Occipital lobe (tissue), 3 donors: ENCODE measurements at places on chromosomes 2 and 18. TPM values are rescaled to one million over a fixed set of nuclear protein-coding genes. Genes with fewer than 3 reads are reported as not detected.
A peak's percentile ranks its signal among the peaks of the same experiment; 100 is the strongest.

- DNase-seq = no peak
These were observed 41.8 kb upstream of the PDK1 start for GRCh38 chr2:172513935-172514586.

GRCh38 chr2:24820598-24821432, 27.6 kb downstream of the CENPO start:
- DNase-seq = no peak

DNA sequence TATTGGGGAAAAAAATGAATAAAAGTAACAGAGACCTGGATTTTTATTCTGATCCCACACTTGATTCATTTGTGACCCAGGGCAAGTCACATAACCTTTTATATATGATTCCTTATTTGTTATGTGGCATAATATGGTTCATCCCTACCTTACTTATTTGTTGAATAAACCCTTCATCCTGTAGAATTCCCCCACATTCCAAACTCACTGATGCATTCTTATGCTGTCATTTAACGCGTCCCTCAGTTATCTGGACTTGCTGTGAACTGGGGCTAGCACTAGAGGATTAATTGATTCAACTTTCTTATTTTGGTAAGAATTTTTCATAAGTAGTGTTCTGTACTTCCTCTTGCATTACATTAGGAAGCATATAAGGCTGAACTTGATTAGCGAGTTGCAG, 384.7 kb upstream of the RAB12 start:
- DNase-seq = no peak

DNA sequence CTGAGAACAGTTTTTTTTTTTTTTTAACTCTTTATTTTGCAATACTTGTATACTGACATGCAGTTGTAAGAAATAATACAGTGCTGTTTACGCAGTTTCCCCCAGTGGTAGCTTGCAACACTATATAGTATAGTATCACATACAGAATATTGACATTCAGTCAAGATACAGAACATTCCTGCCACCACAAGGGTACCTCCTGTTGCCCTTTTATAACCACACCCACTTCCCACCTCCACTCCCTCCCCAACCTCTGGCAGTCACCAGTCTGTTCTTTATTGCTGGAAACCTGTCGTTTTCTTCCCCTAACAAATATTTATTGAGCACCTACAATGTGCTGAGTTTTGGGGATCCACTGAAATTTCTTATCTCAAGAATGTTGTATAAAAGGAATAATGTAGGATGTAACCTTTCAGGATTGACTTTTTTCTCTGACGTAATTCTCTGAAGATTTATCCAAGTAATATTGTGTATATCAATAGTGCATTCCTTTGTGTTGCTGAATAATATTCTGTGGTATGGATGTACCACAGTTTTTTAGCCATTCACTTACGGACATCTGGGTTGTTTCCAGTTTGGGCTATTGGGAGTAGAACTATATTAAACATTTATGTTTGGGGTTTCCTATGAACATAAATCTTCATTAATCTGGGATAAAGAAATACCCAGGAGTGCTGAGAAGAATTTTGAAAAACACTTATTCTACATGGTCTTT, 51.4 kb upstream of the EML6 start:
- DNase-seq = no peak

GRCh38 chr2:71735676-71736075, 282.3 kb downstream of the DYSF start:
- DNase-seq = no peak

DNA sequence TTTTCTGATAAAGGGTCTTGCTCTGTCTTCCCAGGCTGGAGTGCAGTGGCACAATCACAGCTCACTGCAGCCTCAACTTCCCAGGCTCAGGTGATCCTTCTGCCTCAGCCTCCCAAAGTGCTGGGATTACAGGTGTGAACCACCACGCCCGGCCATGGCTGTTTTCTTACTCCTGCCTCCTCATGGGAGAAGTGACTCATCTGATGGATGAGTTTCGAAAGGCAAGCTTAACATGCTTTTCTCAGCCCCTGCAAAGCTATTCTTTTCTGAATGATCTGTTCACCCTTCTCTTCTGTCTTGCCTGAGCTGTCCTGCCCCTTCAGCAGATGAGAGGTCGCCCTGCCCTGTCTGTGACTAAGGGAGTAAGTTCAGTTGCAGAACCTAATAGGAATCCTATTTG, 929 bp upstream of the CREG2 start:
- no peak for DNase-seq

- DNase-seq = no peak
These were observed 339.2 kb downstream of the EN1 start for GRCh38 chr2:118508282-118508681.

GRCh38 chr2:46909771-46910419, 5.7 kb downstream of the MCFD2 start:
- no peak for DNase-seq

DNA sequence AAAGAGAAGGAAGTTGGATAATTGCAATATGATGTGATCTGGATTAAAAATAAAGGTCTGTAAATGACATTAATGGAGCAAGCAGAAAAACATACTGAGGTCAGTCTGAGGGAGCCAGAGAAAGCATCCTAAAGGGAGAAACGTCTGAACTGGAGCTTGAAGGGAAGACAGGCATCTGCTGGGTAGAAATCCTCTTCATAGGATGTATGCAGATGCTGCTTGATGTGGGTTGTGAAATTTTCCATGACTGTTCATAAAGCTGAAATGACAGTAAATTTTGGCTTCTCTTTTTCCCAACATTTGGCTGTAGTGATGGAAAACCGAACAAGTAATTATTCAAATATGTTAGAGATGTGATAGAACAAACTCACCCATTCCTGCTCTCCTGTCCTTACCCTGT, 287.6 kb downstream of the CAMKMT start:
- no peak for DNase-seq

GRCh38 chr18:63882333-63883141, 5.0 kb upstream of the SERPINB2 start:
- no peak for DNase-seq

- DNase-seq = no peak
These were observed 541.5 kb downstream of the LRP1B start for GRCh38 chr2:141589314-141589713.

- no peak for DNase-seq
These were observed 13.7 kb downstream of the CALCRL start for GRCh38 chr2:187434342-187434785.

GRCh38 chr2:111940333-111941196, 42.2 kb downstream of the MERTK start:
- no peak for DNase-seq

DNA sequence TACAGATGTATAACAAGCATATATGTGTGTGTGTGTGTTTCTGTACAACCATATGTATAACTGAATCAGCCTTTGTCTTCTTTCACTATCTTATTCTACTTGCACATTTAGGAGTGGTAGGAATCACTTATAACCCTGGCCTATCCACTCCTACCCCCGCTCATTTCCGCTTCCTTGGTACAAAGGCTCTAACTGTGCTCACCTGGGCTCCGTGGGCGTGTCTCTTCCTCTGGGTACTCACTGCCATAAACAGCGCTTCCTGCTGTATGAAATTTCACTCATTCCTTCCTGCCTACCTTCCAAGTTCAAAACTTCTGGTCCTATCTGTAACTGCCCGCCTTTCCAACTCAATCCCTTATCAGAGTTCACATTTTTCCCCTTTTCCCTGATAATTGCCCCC, 815.5 kb downstream of the EPHA4 start:
- DNase-seq = no peak

DNA sequence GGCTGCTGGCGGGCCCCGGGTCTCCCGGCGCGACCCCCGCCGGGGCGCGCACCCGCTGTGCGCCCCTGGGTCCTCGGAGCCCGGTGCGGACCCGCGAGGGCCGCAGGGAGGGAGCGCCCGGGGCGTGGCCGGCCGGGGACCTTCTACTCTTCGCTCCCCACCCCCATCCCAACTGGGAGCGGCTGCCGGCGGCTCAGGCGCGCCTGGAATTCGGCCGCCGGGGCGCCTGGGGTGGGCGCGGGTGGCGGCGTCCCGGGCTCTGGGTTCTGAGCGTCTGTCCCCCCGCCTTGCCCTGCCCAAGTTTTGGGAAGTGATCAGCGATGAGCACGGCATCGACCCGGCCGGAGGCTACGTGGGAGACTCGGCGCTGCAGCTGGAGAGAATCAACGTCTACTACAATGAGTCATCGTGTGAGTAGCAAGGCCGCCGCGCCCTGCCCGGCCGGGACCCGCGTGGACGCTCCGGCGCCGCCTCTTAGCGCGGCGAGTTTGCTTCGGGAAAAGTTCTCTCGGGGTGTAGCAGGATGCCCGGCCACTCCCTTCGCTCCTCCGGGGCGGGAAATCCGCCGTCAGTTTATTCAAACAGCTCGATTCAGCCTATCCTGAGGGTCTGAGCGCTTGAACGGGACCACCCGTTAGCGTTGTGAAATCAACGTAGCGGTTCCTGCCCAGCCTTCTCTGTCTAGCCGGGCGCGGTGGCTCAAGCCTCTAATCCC, 502 bp downstream of the TUBB6 start:
- peak; percentile 33 for DNase-seq

GRCh38 chr2:43294973-43295603, 68.7 kb upstream of the ZFP36L2 start:
- DNase-seq = no peak

- no peak for DNase-seq
These were observed 186.5 kb upstream of the ID2 start for GRCh38 chr2:8495189-8495989.

DNA sequence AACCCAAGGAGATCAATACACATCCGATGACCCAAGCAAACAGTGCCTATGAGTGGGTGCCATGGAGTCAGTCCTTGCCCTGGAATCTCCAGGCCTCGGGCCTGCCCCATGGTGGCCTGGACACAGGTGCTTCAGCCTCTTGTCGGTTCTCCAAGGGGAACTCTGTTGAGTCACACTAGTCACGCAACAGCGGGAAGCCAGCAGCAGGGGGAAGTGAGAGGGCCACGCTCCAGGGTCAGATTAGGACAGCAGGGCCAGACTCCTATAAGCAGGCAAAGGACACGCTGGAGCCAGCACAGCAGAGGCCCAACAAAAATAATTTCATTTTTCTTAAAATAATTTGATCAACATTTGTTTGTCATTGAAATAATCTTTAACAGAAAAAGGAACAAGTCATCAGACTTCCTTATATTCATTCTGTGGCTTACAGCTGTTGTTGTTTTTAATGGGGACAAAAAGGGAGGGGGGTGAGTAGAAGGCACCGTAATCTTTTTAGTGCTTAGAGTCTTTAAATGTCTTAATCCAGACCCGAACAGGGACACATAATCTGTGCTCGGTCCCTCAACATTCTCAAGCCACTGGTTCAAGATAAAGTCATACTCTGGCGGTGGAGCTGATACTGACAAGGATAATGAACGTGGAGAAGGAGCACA, 16.4 kb upstream of the ARMC9 start:
- no peak for DNase-seq

The ITGB6 gene
- total RNA-seq = 0.16 TPM

The APLF gene
- total RNA-seq = 12.3 TPM

The AGFG1 gene
- 112 TPM for total RNA-seq

The CFAP221 gene
- total RNA-seq = 5.6 TPM

The SFT2D3 gene
- total RNA-seq = 11.7 TPM
